Effector memory CD4-positive, alpha-beta T cell (primary cell): ENCODE measurements at places on chromosomes 2 and 18.

GRCh38 chr2:104945866-104946265 is 92.0 kb downstream of the POU3F3 start:
- H3K4me3 ChIP-seq = no peak overlapping the region
- no peak for DNase-seq
- no peaks in the 10 kb centered on the region for H3K36me3 ChIP-seq

- no peaks in the 10 kb centered on the region for H3K36me3 ChIP-seq
- H3K4me3 ChIP-seq = no peak overlapping the region
- H3K27me3 ChIP-seq = no peaks in the 10 kb centered on the region
- H3K4me1 ChIP-seq = peaks cover 16% of the 10 kb centered on the region
- no peak for DNase-seq
Observed at GRCh38 chr2:241041589-241042158, 43.3 kb downstream of the SNED1 start.

DNA sequence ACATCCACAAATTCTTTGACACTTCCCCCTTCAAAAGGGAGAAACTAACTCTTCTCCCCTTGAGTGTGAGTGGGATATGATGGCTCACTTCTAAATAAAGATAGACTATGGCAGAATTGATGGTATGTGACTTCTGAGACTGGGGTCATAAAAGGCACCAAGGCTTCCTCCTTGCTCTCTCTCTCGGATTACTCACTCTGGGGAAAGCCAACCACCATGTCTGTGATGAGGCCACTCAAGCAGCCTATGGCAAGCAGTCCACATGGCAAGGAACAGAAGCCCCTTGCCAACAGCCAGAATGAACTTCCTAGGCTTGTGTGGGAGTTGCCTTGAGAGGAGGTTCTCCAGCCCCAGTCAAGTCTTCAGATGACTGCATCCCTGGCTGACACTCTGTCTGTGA is 43.6 kb downstream of the KIAA2012 start:
- H3K4me3 ChIP-seq = no peak overlapping the region
- H3K27ac ChIP-seq = no peak overlapping the region
- no peaks in the 10 kb centered on the region for H3K36me3 ChIP-seq
- H3K4me1 ChIP-seq = no peaks in the 10 kb centered on the region

GRCh38 chr2:25505622-25506021 is 163.9 kb upstream of the DNMT3A start:
- H3K27me3 ChIP-seq = no peaks in the 10 kb centered on the region
- no peaks in the 10 kb centered on the region for H3K4me1 ChIP-seq
- DNase-seq = no peak
- no peak overlapping the region for H3K4me3 ChIP-seq

DNA sequence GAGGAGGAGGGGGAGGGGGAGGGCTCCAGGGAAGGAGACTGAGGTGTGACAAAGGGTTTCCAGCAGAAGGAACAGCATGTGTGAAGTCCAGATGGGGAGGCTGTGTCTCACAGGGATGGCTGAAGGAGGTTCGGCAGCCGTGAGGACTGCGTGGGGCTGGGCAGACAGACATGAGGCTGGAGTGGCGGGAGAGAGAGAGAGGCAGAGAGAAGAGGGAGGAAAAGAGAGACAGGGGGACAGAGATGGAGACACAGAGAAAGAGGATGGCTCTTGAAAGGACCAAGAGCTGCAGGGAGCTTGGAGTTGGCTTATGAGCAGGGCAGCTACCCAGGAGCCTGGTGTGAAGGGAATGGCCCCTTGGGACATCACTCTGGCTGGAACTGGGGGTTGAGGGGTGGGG is 138.9 kb upstream of the ASB18 start:
- H3K27me3 ChIP-seq = no peaks in the 10 kb centered on the region
- H3K36me3 ChIP-seq = no peaks in the 10 kb centered on the region
- H3K4me3 ChIP-seq = no peak overlapping the region
- DNase-seq = no peak
- H3K27ac ChIP-seq = no peak overlapping the region

DNA sequence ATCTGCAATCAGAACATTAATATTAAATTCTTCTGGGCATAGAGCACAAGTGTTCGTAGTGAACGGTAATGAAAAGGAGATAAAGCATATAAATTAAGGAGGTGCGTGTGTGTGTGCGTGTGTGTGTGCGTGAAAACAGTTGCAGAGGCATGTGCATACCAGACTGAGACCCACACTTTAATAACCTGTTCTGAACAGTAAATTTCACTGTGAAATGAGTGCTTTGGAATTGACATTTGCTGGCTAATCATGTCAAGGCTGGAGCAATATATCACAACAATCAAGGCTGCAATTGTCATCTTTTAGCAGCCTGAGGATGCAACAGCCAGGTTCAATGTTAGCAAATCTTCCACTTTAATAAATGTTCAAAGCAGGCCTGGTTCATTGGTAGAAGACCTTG is 57.9 kb downstream of the DCDC2C start:
- H3K4me3 ChIP-seq = no peak overlapping the region
- no peak for DNase-seq
- H3K36me3 ChIP-seq = no peaks in the 10 kb centered on the region
- H3K27me3 ChIP-seq = no peaks in the 10 kb centered on the region
- no peak overlapping the region for H3K27ac ChIP-seq

- DNase-seq = no peak
- no peaks in the 10 kb centered on the region for H3K4me1 ChIP-seq
- H3K27me3 ChIP-seq = no peaks in the 10 kb centered on the region
Observed at GRCh38 chr18:72086421-72086820, 457.7 kb downstream of the CBLN2 start.

DNA sequence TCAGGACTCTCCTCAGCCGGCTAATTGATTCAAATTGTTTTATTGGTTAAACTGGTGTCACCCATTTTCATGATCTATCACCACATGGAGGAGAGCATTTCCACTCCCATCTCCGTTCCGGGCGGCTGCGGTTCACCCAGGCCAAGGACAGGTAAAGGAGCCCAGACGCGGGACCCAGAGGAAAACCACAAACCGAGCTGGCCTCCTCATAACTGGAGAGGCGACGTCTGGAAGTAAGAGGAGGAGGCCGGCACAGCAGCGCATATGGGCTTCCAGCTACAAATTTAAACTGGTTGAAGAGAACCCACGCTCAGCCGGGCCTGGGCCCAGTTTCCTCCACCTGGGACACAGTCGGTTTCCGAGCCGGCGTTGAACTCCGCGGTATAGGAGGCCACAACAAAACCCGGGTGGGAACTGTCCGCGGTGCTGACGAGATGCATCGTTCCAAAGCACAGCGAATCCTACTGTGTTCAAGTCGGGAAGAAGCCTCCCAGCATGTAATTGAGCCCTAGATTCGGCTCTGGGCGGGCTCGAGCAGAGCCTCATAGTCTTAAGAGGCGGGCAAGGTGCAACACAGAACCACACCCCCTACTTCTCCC is 3.0 kb upstream of the SKOR2 start:
- H3K4me3 ChIP-seq = no peak overlapping the region
- H3K27ac ChIP-seq = no peak overlapping the region
- no peak for DNase-seq
- H3K36me3 ChIP-seq = no peaks in the 10 kb centered on the region
- H3K4me1 ChIP-seq = no peaks in the 10 kb centered on the region
- H3K27me3 ChIP-seq = peaks cover 41% of the 10 kb centered on the region

DNA sequence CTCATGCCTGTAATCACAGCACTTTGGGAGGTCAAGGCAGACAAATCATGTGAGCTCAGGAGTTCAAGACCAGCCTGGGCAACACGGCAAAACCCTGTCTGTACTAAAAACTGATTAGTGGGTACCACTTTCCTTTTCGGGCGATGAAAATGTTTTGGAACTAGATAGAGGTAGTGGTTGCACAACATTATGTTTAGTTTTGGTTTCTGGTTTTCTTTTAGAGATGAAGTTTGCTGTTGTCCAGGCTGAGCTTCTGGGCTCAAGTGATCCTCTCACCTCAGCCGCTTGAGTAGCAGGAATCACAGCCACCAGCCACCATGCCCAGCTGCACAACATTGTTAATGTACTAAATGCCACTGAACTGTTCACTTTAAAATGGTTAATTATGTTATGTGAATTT is 27.6 kb downstream of the AAK1 start:
- peaks cover 52% of the 10 kb centered on the region for H3K4me1 ChIP-seq
- no peak overlapping the region for H3K4me3 ChIP-seq
- H3K36me3 ChIP-seq = peaks cover 22% of the 10 kb centered on the region

- H3K36me3 ChIP-seq = no peaks in the 10 kb centered on the region
- H3K27ac ChIP-seq = no peak overlapping the region
- no peaks in the 10 kb centered on the region for H3K27me3 ChIP-seq
- H3K4me3 ChIP-seq = no peak overlapping the region
Observed at GRCh38 chr18:36673452-36673851, 155.3 kb downstream of the TPGS2 start.

DNA sequence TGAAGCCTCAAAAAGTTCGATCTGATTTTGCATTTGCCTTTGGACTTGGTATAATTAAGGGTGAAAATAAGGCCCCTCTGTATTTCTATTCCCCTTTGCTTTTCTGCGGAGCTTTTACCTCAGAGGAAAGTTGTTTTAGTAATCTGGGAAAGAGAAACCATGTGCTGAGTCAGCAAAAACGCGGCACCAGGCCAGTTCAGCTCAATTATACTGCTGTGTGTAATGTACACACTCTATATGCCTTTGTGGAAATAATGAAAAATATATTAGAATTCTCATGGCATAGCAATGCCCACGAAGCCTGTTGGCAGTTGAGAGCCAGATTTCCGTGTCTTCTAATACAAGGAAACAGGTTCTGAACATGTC is 161.9 kb upstream of the SIX2 start:
- no peak overlapping the region for H3K4me3 ChIP-seq
- peaks cover 17% of the 10 kb centered on the region for H3K27me3 ChIP-seq
- peaks cover 4% of the 10 kb centered on the region for H3K4me1 ChIP-seq
- no peak overlapping the region for H3K27ac ChIP-seq

DNA sequence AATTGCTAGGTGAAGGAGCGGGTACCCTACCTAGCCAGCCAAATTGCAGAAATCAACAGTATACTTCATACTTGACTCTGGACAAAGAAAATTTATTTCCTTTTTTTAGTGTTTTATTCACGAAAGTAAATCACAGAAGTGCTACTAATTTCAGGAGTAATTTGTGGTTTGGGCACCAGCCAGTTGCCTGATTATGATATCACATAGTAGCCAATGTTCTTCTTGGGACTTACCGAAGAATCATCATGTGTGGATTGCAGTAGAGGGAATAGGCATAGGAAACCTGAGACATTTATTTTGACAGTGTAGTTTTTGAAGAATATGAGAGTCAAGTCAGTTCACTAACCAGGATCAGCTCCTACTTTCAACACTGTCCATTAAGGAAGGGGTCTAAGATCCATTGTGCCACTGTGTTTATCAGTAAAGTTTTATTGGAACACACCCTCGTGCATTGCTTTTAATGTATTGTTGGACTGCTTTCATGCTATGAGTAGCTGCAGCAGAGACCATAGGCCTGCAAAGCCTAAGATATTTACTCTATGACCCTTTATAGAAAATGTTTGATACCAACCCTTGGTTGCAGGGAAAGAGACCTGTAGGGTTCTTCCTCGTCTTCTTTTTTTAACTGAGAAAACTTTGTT is 32.1 kb downstream of the TNFRSF11A start:
- H3K27me3 ChIP-seq = no peaks in the 10 kb centered on the region
- H3K4me3 ChIP-seq = no peak overlapping the region
- H3K36me3 ChIP-seq = no peaks in the 10 kb centered on the region
- no peaks in the 10 kb centered on the region for H3K4me1 ChIP-seq
- H3K27ac ChIP-seq = no peak overlapping the region

- H3K4me1 ChIP-seq = no peaks in the 10 kb centered on the region
- no peak overlapping the region for H3K27ac ChIP-seq
- DNase-seq = no peak
- no peaks in the 10 kb centered on the region for H3K27me3 ChIP-seq
Observed at GRCh38 chr2:165192729-165193128, 11.1 kb downstream of the SCN3A start.

DNA sequence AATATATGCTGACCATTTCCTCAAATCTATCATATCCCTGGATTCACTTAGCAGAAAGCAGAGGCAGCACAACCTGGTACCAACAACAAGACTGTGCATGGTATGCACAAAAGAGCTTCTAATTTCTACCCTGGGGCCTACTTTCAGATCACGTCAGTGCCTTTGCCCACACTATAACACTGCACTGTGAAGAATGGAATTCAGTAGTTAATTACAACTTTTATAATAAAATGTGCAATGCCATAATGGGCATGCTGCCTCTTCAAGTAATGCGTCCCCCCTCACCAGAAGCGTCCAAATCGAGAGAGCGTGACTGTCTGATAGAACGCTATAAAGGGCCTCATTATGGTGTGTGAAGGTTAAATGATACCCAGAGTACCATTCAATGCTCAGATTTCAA is 328.1 kb upstream of the PKDCC start:
- no peak for DNase-seq
- H3K4me3 ChIP-seq = no peak overlapping the region
- no peak overlapping the region for H3K27ac ChIP-seq
- no peaks in the 10 kb centered on the region for H3K36me3 ChIP-seq
- H3K4me1 ChIP-seq = no peaks in the 10 kb centered on the region

DNA sequence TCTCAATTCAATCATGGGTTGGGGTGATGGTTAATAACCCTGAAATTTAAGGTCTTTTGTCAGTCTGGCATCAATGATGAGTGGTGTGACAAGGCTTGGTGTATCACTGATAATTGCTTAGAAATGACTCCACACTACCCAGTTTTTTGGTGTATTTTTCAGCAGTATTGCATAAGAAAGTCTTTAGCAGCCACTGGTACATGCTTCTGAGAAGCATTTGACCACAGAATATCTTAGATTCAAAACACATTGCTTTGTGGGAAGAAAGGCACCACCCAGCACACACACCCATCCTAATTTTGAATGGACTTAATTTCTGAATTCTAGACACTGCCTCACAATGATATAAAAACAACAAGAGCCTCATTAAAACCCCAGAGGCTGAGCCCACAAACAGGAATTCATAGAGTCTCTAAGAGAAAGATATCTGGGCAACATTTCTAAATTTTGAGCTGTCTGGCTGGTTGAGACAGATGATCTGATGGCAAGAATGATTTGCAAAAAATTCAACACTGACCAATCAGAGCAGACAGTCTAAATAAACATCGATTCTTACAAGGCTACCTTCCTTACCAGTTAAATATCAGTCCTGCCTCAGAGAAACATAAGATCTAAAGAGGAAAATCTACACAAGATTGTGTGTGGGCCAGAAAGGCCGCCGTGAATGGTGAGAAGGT is 114.7 kb upstream of the CYP1B1 start:
- H3K4me3 ChIP-seq = no peak overlapping the region
- H3K36me3 ChIP-seq = no peaks in the 10 kb centered on the region
- H3K27ac ChIP-seq = no peak overlapping the region
- H3K27me3 ChIP-seq = no peaks in the 10 kb centered on the region
- H3K4me1 ChIP-seq = no peaks in the 10 kb centered on the region
